ENCODE measurements at places on chromosomes 1 and 21. TPM values are rescaled to one million over a fixed set of nuclear protein-coding genes. Genes with fewer than 3 reads are reported as not detected.

PIGK gene
- polyA plus RNA-seq, result 29.6 TPM

LCE1F gene
- not detected for polyA plus RNA-seq

TMOD4 gene
- 8.0 TPM for polyA plus RNA-seq

KNCN gene
- not detected for polyA plus RNA-seq

PWP2 gene
- 2.5 TPM for polyA plus RNA-seq

PDE4B gene
- 18.2 TPM for polyA plus RNA-seq

NECAP2 gene
- polyA plus RNA-seq, result 42.6 TPM

LORICRIN gene
- not detected for polyA plus RNA-seq

NCF2 gene
- 4.8 TPM for polyA plus RNA-seq

SYNC gene
- 45.1 TPM for polyA plus RNA-seq

RNPC3 gene
- 11.6 TPM for polyA plus RNA-seq

ERG gene
- 20.5 TPM for polyA plus RNA-seq

OR2T11 gene
- polyA plus RNA-seq, result not detected

DCST1 gene
- 0.21 TPM for polyA plus RNA-seq
